SJSA1 (cell line): ENCODE measurements at places on chromosomes 3 and 15. TPM values are rescaled to one million over a fixed set of nuclear protein-coding genes. Genes with fewer than 3 reads are reported as not detected.

Gene ZIC4
- 1.5 TPM in 1 of 2 replicates, not detected in the other for total RNA-seq

Gene MOBP
- total RNA-seq, result not detected in 2 replicates

Gene TMEM212
- not detected in 2 replicates for total RNA-seq

Gene PRTG
- 2.8 and 3.4 TPM in 2 replicates for total RNA-seq

DNA sequence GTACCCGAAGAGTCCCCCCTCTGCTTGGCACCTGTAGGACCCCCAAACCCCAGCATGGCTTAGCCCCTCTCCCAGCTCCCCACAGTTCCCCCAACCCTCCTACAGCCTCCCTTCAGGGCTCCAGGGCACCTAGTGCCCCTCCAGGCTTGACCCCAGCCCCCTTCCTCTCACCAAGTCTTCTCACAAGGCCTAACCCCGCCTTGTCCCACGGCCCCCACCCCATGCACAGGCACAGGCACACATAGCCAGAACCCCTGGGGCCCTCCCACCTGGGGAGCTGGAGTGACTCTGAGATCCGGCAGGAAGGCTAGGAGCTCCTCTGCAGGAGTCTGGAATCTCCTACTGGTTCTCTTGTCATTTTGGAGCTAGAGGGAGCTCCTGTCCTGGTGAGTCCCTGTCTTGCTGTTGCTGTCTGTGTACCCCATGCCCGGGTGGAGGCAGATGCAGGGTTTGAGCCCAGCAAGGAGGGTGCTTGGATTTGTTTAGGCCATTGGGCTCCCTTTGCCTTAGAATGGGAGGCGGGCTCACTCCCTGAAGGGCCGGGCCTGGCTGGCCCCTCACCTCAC, 39.6 kb downstream of the KLF13 start:
- H3K4me3 ChIP-seq, result no peak overlapping the region
- no peaks in the 10 kb centered on the region for H3K27me3 ChIP-seq
- no peak for DNase-seq
- no peaks in the 10 kb centered on the region for H3K4me1 ChIP-seq
- H3K27ac ChIP-seq, result no peak overlapping the region

GRCh38 chr15:100516643-100517512, 11.9 kb downstream of the CERS3 start:
- no peak for DNase-seq
- H3K36me3 ChIP-seq, result no peaks in the 10 kb centered on the region
- H3K27me3 ChIP-seq, result peaks cover 12% of the 10 kb centered on the region
- H3K4me1 ChIP-seq, result no peaks in the 10 kb centered on the region
- H3K27ac ChIP-seq, result no peak overlapping the region
- H3K4me3 ChIP-seq, result no peak overlapping the region

DNA sequence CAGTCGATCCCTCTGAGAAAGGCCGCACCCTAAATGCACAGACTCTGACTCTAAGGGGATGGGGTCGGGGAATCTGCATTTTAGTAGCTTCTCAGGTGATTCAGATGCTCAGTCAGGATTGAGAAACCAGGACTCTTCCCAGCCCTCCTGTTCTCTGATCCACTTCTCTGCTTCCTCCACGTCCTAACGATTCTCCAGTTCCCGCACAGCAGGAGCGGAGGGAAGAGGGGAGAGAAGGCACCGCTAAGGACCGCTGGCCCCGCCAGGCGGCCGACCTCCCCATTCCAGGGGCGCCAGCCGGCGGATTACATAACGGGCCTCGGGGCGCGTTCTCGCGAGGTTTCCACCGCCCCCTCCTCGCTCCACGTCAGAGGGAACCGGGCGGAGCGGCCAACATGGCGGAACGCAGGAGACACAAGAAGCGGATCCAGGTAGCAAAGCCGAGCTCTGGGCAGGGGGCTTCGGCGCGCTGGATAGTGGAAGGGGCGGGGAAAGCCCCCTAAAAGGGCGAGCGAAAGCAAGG, at the start of gene SEC62:
Gene SEC62, plus strand, starts transcription at position 380 of the 523 bp plus-strand sequence. Its CDS starts 16 bp downstream, at position 396.
- peak within 1 kb of the TSS; percentile 81 for H3K4me3 ChIP-seq
- H3K27me3 ChIP-seq, result no peaks in the 10 kb centered on the region
- peak within 1 kb of the TSS; percentile 78 for H3K27ac ChIP-seq
- peaks cover 17% of the 10 kb centered on the region for H3K36me3 ChIP-seq
- H3K4me1 ChIP-seq, result peaks cover 10% of the 10 kb centered on the region

GRCh38 chr3:134306320-134306719, 55.7 kb upstream of the RYK start:
- no peaks in the 10 kb centered on the region for H3K27me3 ChIP-seq
- H3K4me3 ChIP-seq, result no peak overlapping the region

DNA sequence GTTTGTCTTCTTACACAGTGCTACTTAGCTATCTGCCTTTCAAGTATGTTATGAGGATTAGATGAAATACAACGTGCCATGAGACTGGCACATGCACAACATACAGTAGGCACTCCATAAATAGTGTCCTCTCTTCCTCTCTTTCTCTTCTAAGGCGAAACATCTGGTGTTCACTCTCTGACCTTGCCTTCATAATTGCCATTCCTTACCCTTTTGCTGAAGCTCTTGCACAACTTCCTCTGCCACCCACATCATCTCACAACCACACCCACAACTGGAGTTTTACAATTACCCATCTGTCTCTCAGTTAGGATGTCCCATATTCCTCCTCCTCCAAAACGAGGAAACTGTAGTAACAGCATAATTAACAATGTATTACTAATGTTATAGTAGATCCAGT, 26.4 kb upstream of the ACP3 start:
- H3K27ac ChIP-seq, result no peak overlapping the region
- H3K27me3 ChIP-seq, result no peaks in the 10 kb centered on the region
- H3K4me3 ChIP-seq, result no peak overlapping the region
- H3K4me1 ChIP-seq, result no peaks in the 10 kb centered on the region
- no peaks in the 10 kb centered on the region for H3K36me3 ChIP-seq

- no peak for DNase-seq
- H3K4me3 ChIP-seq, result no peak overlapping the region
- peaks cover 19% of the 10 kb centered on the region for H3K4me1 ChIP-seq
- no peak overlapping the region for H3K27ac ChIP-seq
- H3K36me3 ChIP-seq, result no peaks in the 10 kb centered on the region
These were observed 153.5 kb downstream of the RPLP1 start for GRCh38 chr15:69606144-69606543.

- peak; percentile 65 for DNase-seq
- H3K27me3 ChIP-seq, result peaks cover 3% of the 10 kb centered on the region
- H3K4me3 ChIP-seq, result peak overlapping the region; percentile 13
- H3K36me3 ChIP-seq, result no peaks in the 10 kb centered on the region
These were observed 68.1 kb downstream of the SLC6A1 start for GRCh38 chr3:11060500-11061251.

DNA sequence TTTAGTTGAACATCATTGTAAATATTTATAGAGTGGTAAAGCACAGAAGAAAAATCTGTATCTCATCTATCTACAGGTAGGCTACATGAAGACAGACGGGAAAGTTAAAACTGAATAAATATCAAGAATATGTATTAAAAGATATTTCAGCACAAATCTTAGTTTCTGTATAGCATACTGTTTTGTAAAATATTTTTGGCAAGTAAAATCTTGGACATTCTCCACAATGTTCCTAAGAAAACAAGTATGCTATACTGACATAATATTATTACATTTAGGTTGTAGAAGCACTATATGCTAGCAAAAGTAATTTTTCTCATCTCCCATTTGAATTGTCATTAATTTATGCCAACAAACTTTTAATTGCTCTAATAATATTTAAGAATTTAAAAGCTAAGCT, 326.4 kb upstream of the ARL6 start:
- no peak overlapping the region for H3K27ac ChIP-seq
- no peaks in the 10 kb centered on the region for H3K36me3 ChIP-seq
- no peak for DNase-seq
- H3K4me1 ChIP-seq, result no peaks in the 10 kb centered on the region

- H3K4me3 ChIP-seq, result no peak overlapping the region
- H3K36me3 ChIP-seq, result no peaks in the 10 kb centered on the region
- no peak overlapping the region for H3K27ac ChIP-seq
- H3K27me3 ChIP-seq, result no peaks in the 10 kb centered on the region
- no peak for DNase-seq
These were observed 23.6 kb downstream of the PYGO1 start for GRCh38 chr15:55564347-55565145.

GRCh38 chr3:28118087-28118486, 123.3 kb upstream of the CMC1 start:
- H3K27ac ChIP-seq, result no peak overlapping the region
- H3K36me3 ChIP-seq, result no peaks in the 10 kb centered on the region
- H3K4me3 ChIP-seq, result no peak overlapping the region
- no peaks in the 10 kb centered on the region for H3K4me1 ChIP-seq
- H3K27me3 ChIP-seq, result no peaks in the 10 kb centered on the region

DNA sequence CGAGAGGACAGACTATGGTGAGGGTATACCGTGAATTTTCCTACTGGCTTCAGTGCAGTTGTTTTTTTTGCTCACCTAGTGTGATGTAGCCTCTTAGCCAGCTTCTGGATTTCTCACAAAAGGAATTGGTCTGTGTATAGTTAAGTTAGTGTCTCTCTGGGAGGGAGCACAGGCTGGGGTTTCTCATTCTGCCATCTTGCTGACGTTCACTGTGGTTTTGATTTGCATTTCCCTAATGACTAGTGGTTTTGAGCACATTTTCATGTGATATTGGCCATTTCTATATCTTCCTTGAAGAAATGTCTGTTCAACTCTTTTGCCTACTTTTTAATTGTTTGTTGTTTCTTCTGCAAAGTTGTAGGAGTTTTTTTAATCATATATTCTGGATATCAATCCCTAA, 2.2 kb upstream of the CD86 start:
- H3K27me3 ChIP-seq, result no peaks in the 10 kb centered on the region
- no peak overlapping the region for H3K4me3 ChIP-seq
- H3K27ac ChIP-seq, result no peak overlapping the region
- no peak for DNase-seq
- no peaks in the 10 kb centered on the region for H3K36me3 ChIP-seq

- H3K27ac ChIP-seq, result no peak overlapping the region
- no peaks in the 10 kb centered on the region for H3K27me3 ChIP-seq
- no peak overlapping the region for H3K4me3 ChIP-seq
- no peak for DNase-seq
These were observed 22.1 kb downstream of the MAPKAPK3 start for GRCh38 chr3:50639055-50639494.

- no peak for DNase-seq
- no peak overlapping the region for H3K4me3 ChIP-seq
- H3K4me1 ChIP-seq, result no peaks in the 10 kb centered on the region
- H3K27ac ChIP-seq, result no peak overlapping the region
These were observed 88.8 kb downstream of the DLG1 start for GRCh38 chr3:197209366-197210260.

GRCh38 chr3:139652561-139652960, 25.2 kb downstream of the NMNAT3 start:
- no peak for DNase-seq
- no peak overlapping the region for H3K27ac ChIP-seq
- H3K36me3 ChIP-seq, result no peaks in the 10 kb centered on the region
- no peak overlapping the region for H3K4me3 ChIP-seq
- no peaks in the 10 kb centered on the region for H3K4me1 ChIP-seq
- H3K27me3 ChIP-seq, result no peaks in the 10 kb centered on the region; the same call in 1 of the 2 replicates

DNA sequence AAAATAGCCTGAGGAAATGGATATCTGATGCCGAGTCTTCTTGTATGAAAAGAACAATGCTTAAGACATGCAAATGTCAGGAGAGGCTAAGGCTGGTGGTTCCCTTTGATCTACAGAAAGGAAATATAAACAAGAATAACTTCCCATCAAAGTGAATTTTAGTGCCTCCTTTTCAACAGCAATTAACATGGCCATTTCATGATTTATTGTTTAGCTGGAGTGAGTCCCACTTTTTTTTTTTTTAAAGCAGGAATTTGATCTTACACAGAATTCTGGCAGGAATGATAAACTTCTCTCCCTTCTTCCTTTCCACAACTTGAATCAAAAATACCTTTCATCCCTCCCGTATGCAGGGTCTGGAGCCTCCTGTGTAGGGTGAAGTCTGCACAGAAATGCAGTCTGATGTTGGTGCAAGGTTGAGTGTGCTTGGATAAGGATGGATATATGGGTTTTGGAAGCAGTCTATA, 287.0 kb downstream of the MEX3B start:
- peaks cover 8% of the 10 kb centered on the region for H3K4me1 ChIP-seq
- no peaks in the 10 kb centered on the region for H3K27me3 ChIP-seq
- no peak overlapping the region for H3K4me3 ChIP-seq
- no peaks in the 10 kb centered on the region for H3K36me3 ChIP-seq
- no peak for DNase-seq

DNA sequence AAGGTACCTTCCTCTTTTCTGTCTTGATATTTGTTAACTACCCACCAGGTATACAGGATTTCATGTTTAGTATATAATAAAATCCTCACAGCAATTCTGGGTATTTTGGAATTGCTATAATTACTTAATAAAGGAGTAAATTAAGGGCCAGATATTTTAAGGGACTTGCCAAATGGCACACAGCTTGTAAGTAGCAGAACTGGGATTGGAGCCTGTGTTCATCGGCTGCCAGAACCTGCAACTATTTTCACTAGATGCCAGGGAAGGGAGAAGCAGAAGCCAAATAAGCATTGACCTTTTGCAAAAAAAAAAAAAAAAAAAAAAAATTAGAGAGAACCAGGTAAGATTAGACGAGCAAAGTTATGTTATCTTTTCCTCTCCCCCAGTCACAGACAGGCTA, 683.3 kb upstream of the CADM2 start:
- H3K27ac ChIP-seq, result no peak overlapping the region
- no peaks in the 10 kb centered on the region for H3K36me3 ChIP-seq
- no peak overlapping the region for H3K4me3 ChIP-seq
- no peak for DNase-seq

- no peak overlapping the region for H3K4me3 ChIP-seq
- H3K4me1 ChIP-seq, result peaks cover 1% of the 10 kb centered on the region; the same call in 1 of the 2 replicates
- no peak overlapping the region for H3K27ac ChIP-seq
- no peak for DNase-seq
- H3K36me3 ChIP-seq, result no peaks in the 10 kb centered on the region
- H3K27me3 ChIP-seq, result no peaks in the 10 kb centered on the region
These were observed 61.9 kb upstream of the C3orf80 start for GRCh38 chr3:160163229-160163878.

GRCh38 chr3:143124601-143125520, 5.3 kb downstream of the CHST2 start:
- no peak for DNase-seq
- no peak overlapping the region for H3K4me3 ChIP-seq
- peaks cover 5% of the 10 kb centered on the region; the same call in 1 of the 2 replicates for H3K27me3 ChIP-seq
- H3K4me1 ChIP-seq, result peaks cover 21% of the 10 kb centered on the region

GRCh38 chr3:179729086-179729485, 76.2 kb downstream of the USP13 start:
- H3K27ac ChIP-seq, result no peak overlapping the region
- no peaks in the 10 kb centered on the region; the same call in 1 of the 2 replicates for H3K4me1 ChIP-seq
- no peak for DNase-seq
- no peak overlapping the region for H3K4me3 ChIP-seq

- peak overlapping the region; percentile 95 for H3K27ac ChIP-seq
- H3K36me3 ChIP-seq, result no peaks in the 10 kb centered on the region
- peaks cover 10% of the 10 kb centered on the region for H3K4me1 ChIP-seq
- peak overlapping the region; percentile 53 for H3K4me3 ChIP-seq
- H3K27me3 ChIP-seq, result no peaks in the 10 kb centered on the region
- DNase-seq, result peak; percentile 52
These were observed 1.1 kb downstream of the ZBTB20 start for GRCh38 chr3:115146032-115146417.

DNA sequence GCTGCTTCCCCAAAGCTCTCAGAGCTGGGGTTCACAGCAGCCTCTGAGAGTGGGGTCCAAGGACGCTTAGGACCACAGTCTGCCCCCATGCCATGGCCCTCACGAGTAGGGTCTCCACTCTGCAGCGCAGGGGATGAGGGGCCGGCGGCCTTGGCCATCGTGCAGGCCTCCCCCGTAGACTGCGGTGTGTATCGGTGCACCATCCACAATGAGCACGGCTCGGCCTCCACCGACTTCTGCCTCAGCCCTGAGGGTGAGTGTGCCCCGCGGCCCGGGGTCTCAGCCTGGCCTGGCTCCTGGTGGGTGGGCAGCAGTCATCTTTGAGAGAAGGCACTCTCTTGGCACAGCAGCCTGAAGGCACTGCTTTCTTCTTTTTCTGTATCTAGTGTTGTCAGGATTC, 24.8 kb upstream of the SLC28A1 start:
- peaks cover 6% of the 10 kb centered on the region; the same call in 1 of the 2 replicates for H3K4me1 ChIP-seq
- no peak overlapping the region for H3K4me3 ChIP-seq
- no peaks in the 10 kb centered on the region for H3K36me3 ChIP-seq
